ENCODE measurements at places on chromosomes 11 and 22. TPM values are rescaled to one million over a fixed set of nuclear protein-coding genes. Genes with fewer than 3 reads are reported as not detected.
A peak's percentile ranks its signal among the peaks of the same experiment; 100 is the strongest.

Gene ATG2A
- total RNA-seq = 35.0 TPM

Gene PIH1D2
- total RNA-seq = 4.9 TPM

Gene RIBC2
- total RNA-seq = 7.0 TPM

DNA sequence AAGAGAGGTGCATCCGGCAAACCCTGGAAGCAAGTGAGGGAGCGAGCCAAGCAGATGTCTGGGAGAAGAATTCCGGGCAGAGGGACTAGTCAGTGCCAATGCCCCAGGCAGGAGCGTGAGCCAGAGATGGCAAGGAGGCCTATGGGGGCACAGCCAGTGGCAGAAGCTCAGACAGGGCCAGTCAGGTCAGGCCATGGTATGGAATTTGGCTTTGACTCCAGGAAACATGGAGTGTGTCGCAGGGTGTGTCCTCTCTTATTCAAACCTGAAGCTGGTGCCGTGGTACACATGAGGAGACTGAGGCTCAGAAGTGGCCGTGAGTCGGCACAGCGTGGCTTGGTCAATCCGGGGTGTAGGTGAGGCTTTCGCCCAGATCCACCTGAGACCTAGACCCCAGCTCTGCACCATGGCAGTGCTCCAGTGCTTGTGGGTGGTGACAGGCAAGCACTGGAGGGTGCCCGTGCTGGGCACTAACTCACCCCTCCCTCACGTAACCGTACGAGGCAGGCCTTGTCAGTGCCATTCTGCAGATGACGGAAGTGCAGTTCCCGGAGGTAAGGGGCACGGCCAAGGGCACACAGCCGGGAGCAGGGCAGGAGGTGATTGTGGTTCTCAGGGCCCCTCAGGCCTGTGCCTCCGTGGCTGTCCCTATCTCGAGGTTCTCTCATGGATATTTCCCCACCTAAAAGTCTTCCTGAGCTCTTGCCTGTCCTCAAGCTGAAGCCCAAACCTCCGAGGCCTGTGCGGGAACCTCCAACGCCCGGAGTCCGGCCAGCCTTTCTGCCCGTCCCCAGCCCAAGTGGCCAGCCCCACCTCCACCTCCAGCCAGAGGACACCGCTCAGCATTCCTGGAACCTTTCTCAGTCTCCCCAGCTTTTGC, 10.6 kb upstream of the SPI1 start:
- no peak overlapping the region for H3K27ac ChIP-seq
- H3K4me3 ChIP-seq = no peak overlapping the region
- DNase-seq = no peak
- H3K4me1 ChIP-seq = no peaks in the 10 kb centered on the region
- H3K27me3 ChIP-seq = no peaks in the 10 kb centered on the region

GRCh38 chr11:34671946-34672345, 51.1 kb downstream of the EHF start:
- H3K27me3 ChIP-seq = no peaks in the 10 kb centered on the region
- no peak for DNase-seq
- H3K27ac ChIP-seq = no peak overlapping the region
- no peak overlapping the region for H3K4me3 ChIP-seq

DNA sequence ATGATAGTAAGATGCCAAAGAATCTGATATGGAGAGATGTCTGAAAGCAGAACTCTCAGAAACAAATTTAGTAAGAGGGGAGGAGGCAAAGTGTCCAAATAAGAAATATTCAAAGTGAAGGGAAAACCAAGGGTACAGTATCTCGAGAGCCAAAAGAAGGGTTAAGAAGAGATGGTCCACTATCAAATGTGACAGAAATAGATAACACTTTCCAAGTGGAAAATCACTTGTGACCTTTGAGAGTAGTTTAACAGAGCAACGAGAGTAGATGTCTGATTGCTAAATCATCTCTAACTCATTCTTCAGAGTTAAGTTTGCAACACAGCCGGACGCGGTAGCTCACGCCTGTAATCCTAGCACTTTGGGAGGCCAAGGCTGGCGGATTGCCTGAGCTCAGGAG, 4.3 kb upstream of the BUD13 start:
- H3K36me3 ChIP-seq = peaks cover 31% of the 10 kb centered on the region
- no peaks in the 10 kb centered on the region for H3K27me3 ChIP-seq
- no peak overlapping the region for H3K4me3 ChIP-seq

GRCh38 chr11:44893846-44894617, 56.7 kb downstream of the TP53I11 start:
- no peak overlapping the region for H3K27ac ChIP-seq
- H3K27me3 ChIP-seq = no peaks in the 10 kb centered on the region
- peaks cover 4% of the 10 kb centered on the region for H3K36me3 ChIP-seq
- no peaks in the 10 kb centered on the region for H3K4me1 ChIP-seq

DNA sequence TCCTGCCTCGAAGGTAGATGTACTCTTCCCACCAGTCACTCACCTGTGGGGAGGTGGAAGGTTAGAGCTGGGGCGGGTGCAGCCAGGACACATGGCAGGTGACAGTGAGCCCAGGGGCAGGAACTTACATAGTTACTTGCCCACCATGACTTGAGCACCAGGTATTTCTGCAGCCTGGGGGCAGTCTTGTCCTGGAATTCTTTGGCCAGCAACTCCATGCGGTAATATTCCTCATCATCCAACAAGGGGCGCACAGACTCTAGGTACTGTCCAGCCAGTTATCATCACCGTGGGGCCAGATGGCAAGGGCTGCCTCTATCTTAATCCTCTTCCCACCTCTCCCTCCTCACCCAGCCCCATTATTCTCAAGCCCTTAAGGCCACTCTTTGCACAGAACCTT, 2.2 kb downstream of the CPT1B start:
- H3K36me3 ChIP-seq = peaks cover 5% of the 10 kb centered on the region
- no peaks in the 10 kb centered on the region for H3K27me3 ChIP-seq
- no peak overlapping the region for H3K4me3 ChIP-seq
- H3K27ac ChIP-seq = peak overlapping the region; percentile 38

GRCh38 chr11:86486261-86487030, 111.8 kb downstream of the CCDC81 start:
- DNase-seq = no peak
- peaks cover 3% of the 10 kb centered on the region for H3K27me3 ChIP-seq
- peak overlapping the region; percentile 13 for H3K27ac ChIP-seq
- no peak overlapping the region for H3K4me3 ChIP-seq
- H3K4me1 ChIP-seq = peaks cover 23% of the 10 kb centered on the region
- no peaks in the 10 kb centered on the region for H3K36me3 ChIP-seq

GRCh38 chr11:83042964-83043711, 28.6 kb downstream of the RAB30 start:
- no peaks in the 10 kb centered on the region for H3K36me3 ChIP-seq
- H3K27me3 ChIP-seq = no peaks in the 10 kb centered on the region
- H3K4me1 ChIP-seq = peaks cover 16% of the 10 kb centered on the region
- H3K27ac ChIP-seq = no peak overlapping the region
- DNase-seq = no peak
- H3K4me3 ChIP-seq = no peak overlapping the region

Data from progenitor cell of endocrine pancreas (in vitro differentiated cells).